ENCODE measurements at places on chromosomes 16 and 17. TPM values are rescaled to one million over a fixed set of nuclear protein-coding genes. Genes with fewer than 3 reads are reported as not detected.

DNA sequence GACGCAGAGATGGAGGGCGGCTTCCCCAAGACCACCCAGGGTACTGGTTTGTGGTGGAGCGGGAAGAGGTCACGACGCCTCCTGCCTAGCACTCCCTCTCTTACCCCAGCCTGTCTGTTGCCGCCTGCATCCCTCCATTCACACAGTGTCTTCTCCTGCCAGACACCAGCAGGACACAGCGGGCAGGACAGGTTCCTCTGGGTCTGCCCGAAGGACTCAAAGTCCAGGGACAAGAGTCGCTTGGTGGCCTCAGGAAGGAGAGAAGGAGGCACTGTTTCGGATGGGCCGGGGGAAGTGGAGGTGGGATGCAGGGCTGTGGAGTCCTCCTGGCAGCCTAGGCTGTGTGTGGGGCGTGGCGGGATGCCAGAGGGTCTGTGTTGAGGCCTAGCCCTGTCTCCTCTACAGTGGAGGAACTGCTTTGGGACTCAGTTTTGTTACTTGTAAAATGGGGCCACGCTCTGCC is 19.6 kb upstream of the TNS4 start:
- H3K4me1 ChIP-seq = peaks cover 18% of the 10 kb centered on the region
- no peak overlapping the region for H3K27ac ChIP-seq
- no peak overlapping the region for H3K4me3 ChIP-seq
- no peaks in the 10 kb centered on the region for H3K27me3 ChIP-seq
- no peak for DNase-seq
- H3K36me3 ChIP-seq = no peaks in the 10 kb centered on the region

GRCh38 chr17:40174514-40174913 is 2.8 kb upstream of the RAPGEFL1 start:
- peaks cover 13% of the 10 kb centered on the region for H3K27me3 ChIP-seq
- no peak overlapping the region for H3K27ac ChIP-seq
- no peak overlapping the region for H3K4me3 ChIP-seq
- H3K36me3 ChIP-seq = peaks cover 55% of the 10 kb centered on the region
- no peak for DNase-seq

DNA sequence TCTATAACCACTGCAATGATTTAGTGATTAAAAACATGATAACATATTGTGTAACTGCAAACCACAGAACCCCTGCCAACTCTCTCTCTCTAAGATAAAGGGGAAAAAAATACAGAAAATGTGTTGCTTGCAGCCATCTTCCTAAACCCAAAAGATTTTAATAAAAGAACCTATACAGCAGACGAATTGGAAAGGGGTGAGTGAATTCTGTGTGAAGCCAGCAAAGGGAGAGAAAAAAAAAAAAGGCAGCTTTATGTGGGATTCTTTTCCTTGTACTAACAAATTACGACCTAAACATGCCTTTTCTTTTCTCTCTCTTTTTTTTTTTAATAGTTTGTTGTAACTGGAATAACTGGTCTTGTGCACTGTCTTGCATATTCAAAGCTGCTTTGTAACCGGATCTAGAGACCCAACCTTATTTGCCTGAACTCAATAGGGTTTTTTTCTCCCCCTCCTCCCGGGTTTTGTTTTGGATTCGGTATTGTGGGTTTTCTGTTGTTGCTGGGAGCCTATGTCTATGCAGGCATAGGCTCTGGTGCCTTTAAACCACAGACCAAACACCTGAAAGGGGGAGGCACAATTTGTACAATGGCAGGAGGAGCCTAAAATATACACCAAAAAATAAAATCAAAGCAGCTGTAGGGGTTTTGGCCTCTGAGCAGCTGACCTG is 7.0 kb upstream of the ZFHX3 start:
- no peaks in the 10 kb centered on the region for H3K36me3 ChIP-seq
- peaks cover 26% of the 10 kb centered on the region for H3K4me1 ChIP-seq
- H3K4me3 ChIP-seq = no peak overlapping the region

DNA sequence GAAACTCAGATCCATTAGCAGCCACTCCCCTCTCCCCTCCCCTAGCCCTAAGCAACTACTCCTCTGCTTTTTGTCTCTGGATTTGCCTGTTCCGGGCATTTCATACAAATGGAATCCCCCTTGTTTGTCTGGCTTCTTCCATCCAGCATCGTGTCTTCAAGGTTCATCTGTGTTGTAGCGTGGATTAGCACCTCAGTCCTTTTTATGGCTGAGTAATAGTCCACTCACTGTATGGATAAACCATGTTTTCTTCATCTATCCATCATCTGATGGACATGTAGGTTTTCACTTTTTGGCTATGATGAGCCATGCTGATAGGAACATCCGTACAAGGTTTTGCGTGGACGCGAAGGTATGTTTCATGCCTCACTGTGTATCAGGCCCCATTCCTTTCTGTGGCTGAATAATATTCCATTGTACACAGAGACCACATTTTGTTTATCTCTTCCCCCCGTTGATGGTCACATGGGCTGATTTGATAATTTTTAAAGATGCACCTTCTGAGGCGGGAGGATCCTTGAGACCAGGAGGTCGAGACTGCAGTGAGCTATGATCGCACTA is 8.9 kb upstream of the GSE1 start:
- H3K4me1 ChIP-seq = peaks cover 28% of the 10 kb centered on the region
- H3K27me3 ChIP-seq = no peaks in the 10 kb centered on the region
- no peak for DNase-seq
- peak overlapping the region; percentile 28 for H3K27ac ChIP-seq
- peaks cover 32% of the 10 kb centered on the region for H3K36me3 ChIP-seq

DNA sequence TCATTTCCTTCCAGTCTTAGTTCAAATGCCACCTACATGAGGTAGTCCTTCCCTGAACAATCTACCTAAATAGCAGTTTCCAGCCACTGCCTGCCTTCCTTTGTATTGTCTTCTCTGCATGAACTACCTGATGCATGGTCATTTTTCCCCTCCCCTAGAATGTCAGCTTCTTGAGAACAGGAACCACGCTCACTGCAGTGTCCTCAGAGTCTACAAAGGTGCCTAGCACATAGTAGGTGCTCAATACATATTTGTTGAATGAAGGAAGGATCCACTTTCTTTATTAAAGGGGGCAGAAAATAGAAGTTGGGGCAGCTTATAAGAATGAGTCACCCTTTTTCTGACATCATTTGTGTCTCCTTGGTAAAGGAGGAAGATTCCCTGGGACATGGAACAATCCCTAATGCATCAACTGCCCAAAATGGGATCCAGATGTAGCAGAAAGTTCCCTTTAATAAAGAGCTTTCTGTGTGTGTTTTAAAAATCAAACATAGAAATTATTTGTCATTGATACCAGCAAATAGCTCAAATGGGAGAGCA is 4.4 kb upstream of the CYLD start:
- no peak for DNase-seq
- no peaks in the 10 kb centered on the region for H3K36me3 ChIP-seq
- H3K4me1 ChIP-seq = peaks cover 5% of the 10 kb centered on the region
- H3K27ac ChIP-seq = no peak overlapping the region
- no peaks in the 10 kb centered on the region for H3K27me3 ChIP-seq
- no peak overlapping the region for H3K4me3 ChIP-seq

Gene PRR35
- under 0.01 TPM for total RNA-seq

- H3K4me3 ChIP-seq = no peak overlapping the region
- H3K27ac ChIP-seq = no peak overlapping the region
- no peaks in the 10 kb centered on the region for H3K36me3 ChIP-seq
- DNase-seq = no peak
- no peaks in the 10 kb centered on the region for H3K4me1 ChIP-seq
These were observed 296.9 kb downstream of the RBFOX1 start for GRCh38 chr16:7629571-7629970.

GRCh38 chr17:63137163-63137562 is 171.1 kb downstream of the TANC2 start:
- no peak for DNase-seq
- H3K4me3 ChIP-seq = no peak overlapping the region
- no peaks in the 10 kb centered on the region for H3K36me3 ChIP-seq

- peaks cover 65% of the 10 kb centered on the region for H3K36me3 ChIP-seq
- peak overlapping the region; percentile 89 for H3K27ac ChIP-seq
- no peak for DNase-seq
- H3K27me3 ChIP-seq = no peaks in the 10 kb centered on the region
- H3K4me1 ChIP-seq = peaks cover 14% of the 10 kb centered on the region
These were observed 22.2 kb downstream of the SERPINF1 start for GRCh38 chr17:1783834-1784611.

DNA sequence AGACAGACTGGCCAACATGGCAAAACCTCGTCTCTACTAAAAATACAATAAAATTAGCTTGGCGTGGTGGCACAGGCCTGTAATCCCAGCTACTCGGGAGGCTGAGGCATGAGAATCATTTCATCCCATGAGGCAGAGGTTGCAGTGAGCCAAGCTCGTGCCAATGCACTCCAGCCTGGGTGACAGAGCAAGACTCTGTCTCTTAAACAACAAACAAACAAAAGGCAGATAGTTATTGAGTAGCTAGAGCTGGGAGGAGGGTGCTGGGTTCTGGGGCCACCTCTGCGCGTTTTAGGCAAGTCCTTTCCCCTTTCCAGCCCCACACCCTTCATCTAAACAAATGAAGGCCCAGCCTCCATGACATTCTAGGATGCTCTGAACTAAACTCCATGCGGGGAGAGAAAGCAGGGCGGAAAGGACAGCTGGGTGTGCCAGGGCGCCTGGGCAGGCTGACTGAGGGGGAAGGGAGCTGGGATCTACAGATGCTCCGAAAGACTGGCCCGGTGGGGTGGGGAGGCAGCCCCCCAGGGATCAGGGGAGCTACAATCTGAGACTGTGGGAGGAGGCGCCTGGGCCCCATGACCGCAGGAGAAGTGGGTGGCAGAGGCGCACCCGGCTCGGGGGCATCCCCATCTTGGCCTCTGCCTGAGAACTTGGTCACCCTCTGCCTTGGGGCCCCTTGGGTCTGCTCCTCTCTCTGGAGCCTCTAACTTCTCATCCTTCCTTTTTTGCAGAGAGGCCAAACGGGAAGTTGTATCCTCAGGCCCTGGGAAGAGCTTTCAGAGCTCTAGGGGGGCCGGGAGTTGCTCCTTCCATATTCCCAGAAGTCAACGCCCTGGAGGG is 910 bp downstream of the ITGAL start:
- peaks cover 10% of the 10 kb centered on the region for H3K36me3 ChIP-seq
- H3K27me3 ChIP-seq = peaks cover 4% of the 10 kb centered on the region
- H3K27ac ChIP-seq = peak overlapping the region; percentile 89
- H3K4me1 ChIP-seq = peaks cover 30% of the 10 kb centered on the region
- peak overlapping the region; percentile 78 for H3K4me3 ChIP-seq

Gene C16orf54
- 16.7 TPM for total RNA-seq

- no peaks in the 10 kb centered on the region for H3K4me1 ChIP-seq
- no peak overlapping the region for H3K4me3 ChIP-seq
- no peak overlapping the region for H3K27ac ChIP-seq
- DNase-seq = no peak
- H3K27me3 ChIP-seq = no peaks in the 10 kb centered on the region
These were observed 151.2 kb downstream of the CBLN1 start for GRCh38 chr16:49130397-49130796.

DNA sequence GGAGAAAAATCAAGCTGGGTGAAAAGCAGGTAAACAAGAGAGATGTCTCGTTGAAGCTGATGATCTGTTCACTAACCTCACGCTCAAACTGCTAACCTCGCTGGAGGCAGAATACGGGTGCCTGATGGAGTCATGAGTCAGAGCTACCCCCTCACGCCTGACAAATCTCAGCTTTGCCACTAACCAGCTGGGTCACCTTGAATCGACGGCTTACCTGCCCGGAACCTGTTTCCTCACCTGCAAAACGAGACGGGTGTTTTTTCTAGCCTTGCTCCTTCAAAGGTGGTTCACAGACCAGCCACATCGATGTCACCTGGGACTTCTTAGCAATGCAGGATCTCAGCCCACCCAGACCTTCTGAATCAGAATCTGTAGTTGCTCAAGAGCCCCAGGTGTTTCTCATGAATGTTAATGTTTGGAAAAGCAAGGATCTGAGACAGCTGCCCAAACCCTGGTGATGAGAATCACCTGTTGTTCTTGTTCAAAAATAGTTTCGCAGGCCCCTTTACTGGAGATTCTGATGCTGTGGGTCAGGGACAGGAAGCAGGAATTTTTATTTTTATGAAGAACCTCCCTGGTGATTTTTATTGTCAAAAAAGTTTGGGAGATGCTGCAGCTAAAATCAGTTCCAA is 56.9 kb downstream of the MARCHF10 start:
- no peak overlapping the region for H3K27ac ChIP-seq
- no peaks in the 10 kb centered on the region for H3K27me3 ChIP-seq
- H3K4me3 ChIP-seq = no peak overlapping the region
- no peak for DNase-seq
- H3K4me1 ChIP-seq = no peaks in the 10 kb centered on the region
- no peaks in the 10 kb centered on the region for H3K36me3 ChIP-seq

DNA sequence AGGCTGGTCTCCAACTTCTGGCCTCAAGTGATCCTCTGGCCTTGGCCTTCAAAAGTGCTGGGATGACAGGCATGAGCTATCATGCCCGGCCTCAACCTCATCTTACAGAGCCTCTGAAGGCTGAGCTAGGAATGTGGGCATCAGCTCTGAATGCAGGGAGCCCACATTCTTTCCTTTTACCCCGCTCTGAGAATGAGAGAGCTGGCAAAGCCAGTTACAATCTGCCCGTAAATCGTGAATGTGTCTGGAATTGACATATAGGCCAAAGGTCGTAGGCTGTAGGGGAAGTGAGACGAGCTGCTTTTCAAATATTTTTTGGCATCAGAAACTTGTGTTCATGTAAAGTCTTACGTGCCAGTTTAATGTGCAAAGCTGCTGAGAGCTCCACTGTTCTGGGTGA is 4.5 kb downstream of the TMEM238L start:
- H3K4me1 ChIP-seq = no peaks in the 10 kb centered on the region
- no peaks in the 10 kb centered on the region for H3K36me3 ChIP-seq
- H3K4me3 ChIP-seq = no peak overlapping the region
- no peak overlapping the region for H3K27ac ChIP-seq
- H3K27me3 ChIP-seq = no peaks in the 10 kb centered on the region

Gene MARF1
- 12.6 TPM for total RNA-seq

DNA sequence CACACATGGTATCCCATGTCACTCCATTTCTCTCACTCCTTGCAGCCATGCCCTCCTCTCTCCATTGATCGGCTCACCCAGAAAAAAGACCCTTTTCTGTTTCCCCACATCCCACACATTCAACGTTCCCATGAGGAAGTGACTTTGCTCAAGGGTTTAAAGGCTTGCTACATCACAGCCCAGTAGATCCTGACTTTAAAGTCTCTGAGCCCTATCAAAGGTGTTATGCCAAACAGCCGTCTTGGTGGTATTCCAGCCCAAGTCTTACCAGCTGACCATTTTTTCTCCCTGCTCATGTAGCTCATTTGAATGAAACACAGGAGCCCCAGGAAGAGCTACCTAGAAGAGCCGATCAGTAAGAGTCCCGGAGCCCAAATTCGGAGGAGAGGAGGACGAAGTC is 7.4 kb upstream of the TXNDC11 start:
- H3K4me1 ChIP-seq = no peaks in the 10 kb centered on the region
- no peak overlapping the region for H3K4me3 ChIP-seq
- no peaks in the 10 kb centered on the region for H3K27me3 ChIP-seq
- no peak for DNase-seq

Gene TBC1D3I
- not detected for total RNA-seq

Gene PIRT
- 0.09 TPM for total RNA-seq

GRCh38 chr17:7122381-7122780 is 7.8 kb upstream of the ASGR2 start:
- no peak overlapping the region for H3K4me3 ChIP-seq
- no peaks in the 10 kb centered on the region for H3K36me3 ChIP-seq
- DNase-seq = no peak

GRCh38 chr17:4261452-4261851 is 2.3 kb downstream of the ANKFY1 start:
- H3K27ac ChIP-seq = no peak overlapping the region
- DNase-seq = no peak
- H3K27me3 ChIP-seq = no peaks in the 10 kb centered on the region
- no peak overlapping the region for H3K4me3 ChIP-seq
- peaks cover 13% of the 10 kb centered on the region for H3K4me1 ChIP-seq

Gene RAB40B
- total RNA-seq = 1.7 TPM

Data from thymus (tissue), 14 donors.